ENCODE measurements at places on chromosomes 1 and 21.
A peak's percentile ranks its signal among the peaks of the same experiment; 100 is the strongest.

GRCh38 chr1:199010492-199010891, 371.7 kb downstream of the PTPRC start:
- no peak for DNase-seq

DNA sequence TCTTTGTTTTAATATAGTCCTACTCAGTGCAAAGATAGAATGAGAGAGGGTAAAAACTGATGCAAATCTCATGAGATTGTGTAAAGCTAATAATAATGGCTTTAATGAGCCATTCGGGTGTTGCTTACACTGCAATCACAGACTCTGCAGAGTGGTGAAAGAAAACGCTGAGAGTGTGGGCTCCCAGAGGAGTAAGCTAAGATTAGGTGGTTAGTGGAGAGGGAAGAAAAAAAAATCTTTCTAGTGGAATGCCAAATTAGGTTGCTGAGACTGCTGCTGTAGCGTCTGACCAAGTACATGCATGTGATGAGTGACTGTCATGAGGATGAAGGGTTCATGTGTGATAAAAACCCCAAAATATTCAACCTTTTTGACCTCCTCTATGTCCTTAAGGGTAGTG, 645.9 kb upstream of the ADGRL4 start:
- DNase-seq: no peak

- DNase-seq: no peak
Observed at GRCh38 chr1:101280942-101281654, 44.3 kb downstream of the S1PR1 start.

GRCh38 chr1:173148971-173149370, 58.2 kb downstream of the TNFSF4 start:
- DNase-seq: no peak

- peak; percentile 40 for DNase-seq
Observed at GRCh38 chr1:24724345-24725208, 20.7 kb upstream of the CLIC4 start.

DNA sequence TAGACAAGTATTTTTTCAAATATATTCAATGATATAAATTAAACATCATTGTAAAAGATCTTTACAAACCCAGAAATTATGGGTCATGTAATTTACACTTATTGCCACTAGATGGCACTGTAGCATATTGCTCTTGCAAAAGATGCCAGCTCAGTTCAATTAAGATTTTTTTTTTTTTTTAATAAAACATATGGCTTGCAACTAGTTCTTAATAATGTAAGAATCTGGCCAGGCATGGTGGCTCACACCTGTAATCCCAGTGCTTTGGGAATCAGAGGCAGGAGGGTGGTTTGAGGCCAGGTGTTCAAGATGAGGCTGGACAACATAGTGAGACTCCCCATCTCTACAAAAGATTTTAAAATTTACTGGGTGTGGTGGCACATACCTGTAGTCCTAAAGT, 49.4 kb upstream of the DESI2 start:
- DNase-seq: peak; percentile 39

- no peak for DNase-seq
Observed at GRCh38 chr1:197806718-197807117, 31.4 kb upstream of the DENND1B start.

GRCh38 chr1:197252973-197253372, 15.1 kb upstream of the CRB1 start:
- DNase-seq: no peak

DNA sequence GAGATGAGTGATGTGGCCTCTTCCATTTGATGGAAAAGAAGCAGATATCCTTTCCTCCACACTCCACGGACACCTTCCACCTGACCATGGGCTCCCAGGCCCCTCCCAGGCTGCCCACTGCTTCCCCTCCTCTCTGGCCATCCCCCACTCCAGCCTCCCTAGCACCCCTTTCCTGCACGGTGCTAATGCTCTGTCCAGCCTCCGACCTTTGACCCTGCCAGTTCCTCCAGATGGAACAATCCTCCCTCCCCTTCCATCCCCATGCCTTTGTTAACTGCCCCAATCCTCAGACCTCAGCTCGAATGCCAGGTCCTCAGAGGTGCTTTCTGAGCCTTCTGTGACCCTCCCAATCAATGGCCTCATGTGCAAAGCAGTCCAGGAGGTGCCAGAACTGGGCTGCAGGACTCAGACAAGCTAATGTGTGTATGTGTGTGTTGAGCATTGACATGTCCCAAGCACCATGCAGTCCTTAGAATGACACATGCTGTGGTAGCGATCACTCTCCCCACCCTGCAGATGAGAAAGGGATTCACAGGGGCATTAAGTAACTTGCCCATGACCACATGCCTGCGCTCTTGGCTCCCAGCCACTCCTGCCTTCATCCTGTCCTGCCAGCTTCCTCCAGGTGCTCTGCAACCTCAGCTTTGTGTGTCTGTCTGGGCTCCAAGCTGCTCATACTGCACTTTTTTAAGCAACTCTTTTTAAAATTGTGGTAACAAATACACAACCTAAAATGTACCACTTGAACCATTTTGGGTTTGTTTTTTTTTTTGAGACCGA, 63.5 kb upstream of the EDN2 start:
- DNase-seq: no peak

- DNase-seq: peak; percentile 70
Observed at GRCh38 chr1:19445417-19446342, 39.7 kb downstream of the CAPZB start.

DNA sequence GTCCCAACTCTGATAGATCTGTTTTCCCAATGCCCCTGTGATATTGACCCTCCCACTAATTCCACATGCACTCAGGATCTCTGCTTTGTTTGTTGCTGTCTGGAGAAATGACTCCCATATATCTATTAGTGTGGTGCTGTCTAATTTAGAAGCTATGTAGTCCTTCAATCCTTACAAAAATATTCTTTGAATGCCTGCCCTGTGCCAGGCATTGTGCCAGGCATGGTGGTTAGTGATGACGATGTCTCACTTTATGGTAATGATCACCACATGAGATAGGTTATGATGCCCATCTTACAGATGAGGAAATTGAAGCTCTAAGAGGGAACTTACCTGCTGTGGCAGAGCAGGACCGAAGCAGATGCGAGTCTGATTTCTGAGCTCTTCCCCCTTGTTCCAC, 12.9 kb downstream of the MYOG start:
- peak; percentile 61 for DNase-seq

- peak; percentile 11 for DNase-seq
Observed at GRCh38 chr1:58926152-58926551, 142.3 kb upstream of the JUN start.

GRCh38 chr1:226428348-226428747, 20.5 kb upstream of the PARP1 start:
- no peak for DNase-seq

DNA sequence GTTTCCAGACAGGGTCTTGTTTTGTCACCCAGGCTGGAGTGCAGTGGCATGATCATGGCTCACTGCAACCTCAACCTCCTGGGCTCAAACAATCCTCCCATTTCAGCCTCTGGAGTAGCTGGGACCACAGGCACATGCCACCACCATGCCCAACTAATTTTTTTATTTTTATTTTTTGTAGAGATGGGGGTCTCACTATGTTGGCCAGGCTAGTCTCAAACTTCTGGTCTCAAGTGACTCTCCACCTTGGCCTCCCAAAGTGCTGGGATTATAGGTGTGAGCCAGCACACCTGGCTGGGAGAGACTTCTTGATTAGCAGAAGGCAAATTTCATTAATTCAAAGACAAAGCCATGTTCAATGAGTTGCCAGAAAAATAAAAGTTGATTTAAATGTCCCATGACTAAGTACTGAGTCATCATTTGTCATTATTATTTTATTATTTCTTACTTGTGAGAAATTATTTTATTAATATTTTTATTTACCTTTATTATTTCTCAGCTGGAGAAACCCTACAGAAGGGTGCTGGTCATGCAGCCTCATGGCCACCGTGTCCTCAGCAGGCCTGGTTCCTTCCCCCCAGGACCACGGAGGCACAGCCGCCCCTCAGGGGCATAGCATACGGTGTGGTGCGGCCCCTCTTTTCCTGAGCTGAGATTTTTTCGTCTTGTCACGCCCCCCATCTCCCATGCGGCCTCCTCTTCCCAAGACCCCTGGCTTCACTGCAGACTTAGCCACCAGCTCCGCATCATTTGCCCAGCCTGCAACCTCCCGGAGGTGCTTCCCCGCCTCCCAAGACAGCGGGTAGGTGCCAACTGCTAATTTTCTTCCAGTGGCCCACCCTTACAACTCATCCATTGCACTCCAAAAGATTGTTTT, 55.3 kb upstream of the SIM2 start:
- DNase-seq: no peak

DNA sequence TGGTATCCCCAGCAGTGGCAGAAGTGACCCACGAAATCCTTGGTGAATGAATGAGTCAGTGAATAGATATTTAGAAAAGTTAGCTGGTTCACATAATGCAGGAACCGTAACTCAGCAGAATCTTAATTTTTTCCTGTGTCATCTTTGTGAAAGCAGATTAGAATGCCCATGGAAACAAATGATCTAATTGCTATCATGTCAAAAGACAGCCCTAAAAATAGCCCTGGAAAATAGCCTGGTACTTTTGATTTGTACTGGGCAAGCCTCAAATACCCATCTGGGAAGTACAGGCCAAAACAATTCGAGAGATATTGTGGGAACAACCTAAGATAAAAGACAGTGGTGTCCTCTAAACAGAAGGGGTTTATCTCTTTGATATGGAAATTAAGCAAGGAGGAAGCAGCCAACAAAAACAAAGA, 21.1 kb downstream of the FYB2 start:
- DNase-seq: peak; percentile 53

DNA sequence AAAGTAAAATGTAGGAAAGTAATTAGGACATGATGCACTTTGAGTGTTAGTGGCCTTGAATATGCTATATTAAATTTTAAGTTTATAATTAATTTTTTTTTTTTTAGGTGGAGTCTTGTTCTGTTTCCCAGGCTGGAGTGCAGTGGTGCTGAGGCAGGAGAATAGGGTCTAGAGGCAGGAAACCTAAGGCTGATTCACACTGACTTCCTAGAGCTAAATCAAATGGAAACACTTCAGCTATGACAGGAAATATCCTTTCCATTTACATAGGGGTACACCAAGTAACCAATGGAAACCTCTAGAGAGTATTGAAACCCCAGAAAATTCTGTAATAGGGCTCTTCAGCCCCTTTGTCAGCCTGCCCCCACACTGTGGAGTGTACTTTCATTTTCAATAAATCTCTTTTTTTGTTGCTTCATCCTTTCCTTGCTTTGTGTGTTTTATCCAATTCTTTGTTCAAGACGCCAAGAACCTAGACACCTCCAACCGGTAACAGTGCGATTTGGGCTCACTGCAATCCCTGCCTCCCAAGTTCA, 17.9 kb upstream of the THRAP3 start:
- DNase-seq: no peak

DNA sequence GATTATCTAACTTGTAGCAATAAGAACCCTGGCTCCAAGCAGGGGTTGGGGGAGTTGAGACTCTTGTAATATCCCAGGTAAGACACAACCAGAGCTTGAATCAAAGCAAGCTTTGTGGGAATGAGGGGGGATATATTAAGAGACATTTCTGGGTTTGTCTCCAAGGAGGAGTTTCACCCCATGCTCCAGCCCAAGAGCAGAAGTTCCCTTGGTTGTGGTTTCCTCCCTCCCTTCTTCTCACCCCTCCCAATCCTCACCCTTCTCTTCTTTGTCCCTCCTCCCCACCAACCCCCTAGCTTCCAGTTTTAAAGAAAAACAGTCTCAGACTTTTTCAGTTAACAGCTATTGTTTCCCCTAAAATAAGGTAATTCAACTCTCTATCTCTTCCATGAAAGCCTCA, 11.9 kb downstream of the TRAF3IP3 start:
- DNase-seq: no peak

DNA sequence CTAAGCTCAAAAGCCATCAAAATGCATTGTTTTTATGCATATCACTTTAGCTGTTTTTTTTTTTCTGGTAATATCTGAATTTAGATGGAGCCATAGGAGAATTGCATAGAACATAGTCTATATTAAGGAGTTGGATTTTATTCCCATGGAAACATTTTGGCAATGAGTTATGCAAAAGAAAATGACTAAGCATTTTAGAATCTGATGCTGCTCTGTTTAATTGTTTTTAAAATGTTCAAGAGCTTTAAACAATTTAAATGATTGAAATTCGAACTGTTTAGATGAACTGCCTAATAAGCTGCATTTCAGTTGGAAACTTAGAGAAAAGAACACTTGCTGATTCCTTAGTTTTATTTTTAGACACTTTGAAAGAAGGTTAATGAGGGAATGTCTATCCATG, 1531.5 kb upstream of the B3GALT2 start:
- no peak for DNase-seq

DNA sequence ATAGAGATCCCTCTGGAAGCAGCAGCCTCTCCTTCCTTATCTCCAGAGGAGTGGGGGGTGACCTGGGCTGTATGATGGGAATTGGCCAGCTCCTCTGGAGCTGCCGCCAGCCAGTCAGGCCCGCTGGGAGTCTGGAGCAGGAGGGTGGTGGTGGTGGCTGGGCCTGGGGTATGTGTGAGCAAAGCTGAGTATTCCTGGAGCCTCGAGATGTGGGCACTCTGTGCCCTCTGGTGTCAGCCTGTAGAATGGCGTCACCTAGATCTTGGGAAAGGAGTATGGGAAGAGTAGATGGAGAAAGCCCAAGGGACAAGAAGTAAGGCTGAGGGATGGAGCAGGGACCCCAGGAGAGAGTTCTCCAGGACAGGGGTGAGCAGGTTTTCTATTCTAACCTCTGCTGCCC, 16.0 kb downstream of the VANGL2 start:
- peak; percentile 22 for DNase-seq

- no peak for DNase-seq
Observed at GRCh38 chr1:116986421-116987255, 14.9 kb upstream of the CD101 start.

- DNase-seq: peak; percentile 8
Observed at GRCh38 chr1:87104945-87105344, 190.5 kb downstream of the HS2ST1 start.

DNA sequence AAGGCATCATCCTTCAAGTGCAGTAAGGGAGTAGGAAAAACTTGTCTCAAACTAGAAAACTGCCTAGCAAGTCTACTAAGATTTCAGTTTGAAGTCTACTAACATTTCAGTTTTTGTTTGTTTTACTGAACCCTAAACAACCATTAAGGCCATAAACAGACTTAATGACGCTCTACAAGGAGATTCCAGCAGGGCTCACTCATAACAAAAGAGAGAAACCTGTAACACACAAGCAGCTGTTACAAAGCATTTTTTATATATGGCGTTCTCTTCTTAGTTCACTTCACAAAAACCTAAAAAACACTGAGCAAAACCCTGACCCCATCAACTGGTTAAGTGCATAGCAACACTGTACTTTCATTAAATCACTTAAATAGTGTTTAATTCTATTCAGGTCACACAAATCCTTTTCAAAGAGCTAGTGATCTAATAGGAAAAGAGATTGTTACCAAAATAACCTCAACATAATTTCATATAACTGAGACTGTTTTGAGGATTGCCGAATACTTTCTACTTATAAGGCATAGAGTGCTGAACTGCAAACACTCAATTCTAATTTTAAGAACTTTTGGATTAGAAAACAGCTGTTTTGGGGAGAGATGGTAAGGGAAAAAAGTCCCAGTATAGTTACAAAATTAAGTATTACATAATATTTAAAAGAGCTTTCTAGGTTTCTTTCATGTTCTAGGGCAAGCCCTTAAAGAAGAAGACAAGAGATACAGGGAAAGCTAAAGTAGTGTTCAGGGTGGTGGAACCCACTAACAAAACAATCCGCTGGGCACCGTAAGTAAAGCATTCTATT, 1.4 kb downstream of the B3GALNT2 start:
- peak; percentile 39 for DNase-seq

- DNase-seq: no peak
Observed at GRCh38 chr1:246110343-246111219, 396.5 kb downstream of the SMYD3 start.
